ENCODE measurements at places on chromosomes 11 and 22.
A peak's percentile ranks its signal among the peaks of the same experiment; 100 is the strongest.

DNA sequence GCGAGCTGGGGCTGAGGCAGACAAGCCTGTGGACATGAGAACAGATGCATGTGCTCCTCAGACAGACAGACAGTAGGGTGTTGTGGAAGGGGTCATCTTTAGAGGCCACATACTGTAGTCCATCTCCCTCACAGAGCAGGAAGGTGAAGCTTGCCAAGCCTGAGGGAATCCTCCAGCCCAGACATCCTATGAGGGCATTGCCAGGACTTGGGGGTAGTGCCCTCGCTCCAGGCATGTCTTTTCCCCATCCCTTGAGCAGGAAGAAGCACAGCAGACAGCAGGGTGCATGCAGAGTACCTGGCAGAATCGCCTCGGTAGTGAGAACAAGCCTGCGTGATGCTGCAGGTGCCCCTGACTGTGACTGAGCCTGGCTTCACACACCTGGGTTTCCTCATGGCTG, 66.5 kb upstream of the CLDN5 start:
- no peak for DNase-seq

DNA sequence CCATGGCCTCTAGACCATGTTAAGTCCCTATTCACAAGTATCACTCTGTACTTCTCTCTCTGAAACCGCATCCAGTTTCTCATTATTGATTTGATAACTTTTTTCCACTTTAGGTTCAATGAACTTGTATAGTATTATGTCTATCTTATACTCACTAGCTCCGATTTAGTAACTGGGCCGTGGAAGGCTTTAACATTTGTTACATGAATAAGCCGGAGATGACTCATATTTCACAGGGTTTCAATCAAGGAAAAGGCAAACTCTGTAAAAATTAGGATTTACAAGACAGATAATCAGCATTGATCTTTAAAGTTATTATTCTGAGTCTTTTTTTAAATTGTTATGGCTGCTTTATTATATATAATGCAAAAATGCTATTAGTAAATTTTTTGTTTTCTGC, 662.2 kb upstream of the CNTN5 start:
- DNase-seq, result no peak

- DNase-seq, result no peak
Measured at GRCh38 chr22:50738649-50739227, 734 bp downstream of the ACR start.

- DNase-seq, result no peak
Measured at GRCh38 chr11:85481862-85482261, 145.3 kb downstream of the DLG2 start.

- DNase-seq, result peak; percentile 52
Measured at GRCh38 chr22:50498322-50498890, 9.1 kb downstream of the LMF2 start.

- peak; percentile 45 for DNase-seq
Measured at GRCh38 chr22:37260901-37261336, 16.9 kb upstream of the RAC2 start.

DNA sequence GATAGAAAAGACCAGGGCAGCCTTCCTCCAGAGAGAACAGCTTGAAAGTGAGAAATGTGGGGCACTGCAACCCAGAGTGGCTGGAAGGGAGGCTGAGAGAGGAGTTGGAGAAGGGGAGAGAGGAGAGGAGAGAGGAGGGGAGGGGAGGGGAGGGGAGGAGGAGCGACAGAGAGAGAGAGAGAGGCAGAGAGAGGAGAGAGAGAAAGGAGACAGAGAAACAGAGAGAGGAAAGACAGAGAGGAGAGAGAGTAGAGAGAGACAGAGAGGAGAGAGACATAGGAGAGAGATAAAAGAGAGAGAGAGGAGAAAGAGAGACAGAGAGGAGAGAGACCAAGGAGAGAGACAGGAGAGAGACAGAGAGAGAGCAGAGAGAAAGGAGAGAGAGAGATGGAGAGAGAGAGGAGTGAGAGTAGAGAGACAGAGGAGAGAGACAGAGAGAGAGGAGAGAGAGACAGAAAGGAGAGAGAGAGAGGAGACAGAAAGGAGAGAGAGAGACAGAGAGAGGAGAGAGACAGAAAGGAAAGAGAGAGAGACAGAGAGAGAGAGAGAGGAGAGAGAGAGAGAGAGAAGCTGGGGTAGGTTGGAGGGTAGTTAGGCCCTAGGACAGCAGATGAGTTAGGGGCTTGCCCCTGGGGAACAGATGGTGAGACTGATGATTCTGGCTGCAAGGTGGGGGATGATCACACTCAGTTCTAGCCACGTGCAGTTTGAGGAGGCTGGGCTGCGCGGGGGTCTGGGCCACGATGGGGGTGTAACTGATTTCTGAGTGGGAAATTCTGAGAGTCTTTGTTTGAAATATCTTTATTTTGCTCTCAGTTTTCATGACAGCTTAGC, 8.5 kb upstream of the SCYL1 start:
- no peak for DNase-seq

DNA sequence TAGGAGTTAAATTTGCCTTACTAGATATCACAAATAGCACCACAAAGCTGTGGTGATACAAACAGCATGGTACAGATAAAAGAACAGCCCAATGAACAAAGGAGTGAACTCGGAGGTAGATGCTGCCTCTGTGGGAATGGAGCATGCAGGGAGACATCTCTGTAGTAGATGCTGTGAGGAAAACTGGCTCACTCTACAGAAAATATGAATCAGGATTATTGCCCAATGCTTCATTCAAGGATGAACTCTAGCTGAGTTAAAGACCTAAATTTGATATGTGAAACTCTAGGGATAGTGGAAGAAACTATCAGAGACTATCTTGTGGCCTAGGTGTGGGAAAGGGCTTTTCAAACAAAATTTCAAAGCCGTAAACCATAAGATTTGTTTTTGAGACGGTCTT, 15.3 kb upstream of the CAPN5 start:
- DNase-seq, result no peak

- DNase-seq, result no peak
Measured at GRCh38 chr11:126544108-126545056, 188.9 kb downstream of the ST3GAL4 start.

- DNase-seq, result no peak
Measured at GRCh38 chr11:46930089-46930488, 6.5 kb upstream of the CSTPP1 start.

DNA sequence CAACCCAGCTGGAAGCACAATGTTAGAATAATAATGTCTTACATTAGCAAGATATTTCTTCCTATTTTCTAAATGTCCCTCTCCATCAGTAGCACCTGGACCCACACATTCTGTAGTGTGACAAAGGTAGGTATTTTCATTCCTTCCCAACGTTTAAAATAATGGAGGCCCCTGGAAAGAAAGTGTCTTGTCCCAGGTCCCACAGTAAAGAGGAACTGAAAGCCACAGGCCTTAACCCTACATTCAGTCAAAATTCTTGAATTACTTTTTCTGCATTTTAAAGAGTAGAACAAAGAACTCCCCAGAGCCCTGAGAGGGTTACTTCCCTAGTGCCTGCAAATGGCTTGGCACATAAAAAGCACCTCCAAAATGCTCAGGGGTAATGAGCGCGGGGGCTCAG, 26.3 kb downstream of the OPCML start:
- DNase-seq, result no peak

- no peak for DNase-seq
Measured at GRCh38 chr22:49692499-49693225, 135.0 kb downstream of the BRD1 start.

GRCh38 chr22:47129902-47130635, 367.6 kb downstream of the TBC1D22A start:
- no peak for DNase-seq

GRCh38 chr11:72848846-72849466, 34.7 kb downstream of the ATG16L2 start:
- no peak for DNase-seq

DNA sequence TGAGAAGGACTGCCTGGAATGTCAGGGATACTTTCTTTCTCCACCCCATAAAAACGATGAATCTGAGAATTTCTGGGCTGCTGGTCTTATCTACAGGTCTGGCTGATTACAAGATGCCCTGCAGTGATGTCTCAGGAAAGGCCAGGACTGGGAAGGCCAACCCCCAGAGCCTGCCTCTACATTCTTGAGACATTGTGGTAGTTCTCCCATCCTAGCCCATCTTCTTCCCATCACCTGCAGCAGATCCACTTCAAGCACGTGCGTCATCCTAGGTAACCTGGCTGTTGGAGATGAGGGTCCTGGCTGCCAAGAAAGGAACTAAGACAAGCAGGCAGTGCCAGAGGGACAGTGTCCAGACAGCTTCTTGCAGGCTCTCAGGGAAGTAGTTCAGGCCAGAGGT, 44.1 kb upstream of the E2F8 start:
- DNase-seq, result no peak

DNA sequence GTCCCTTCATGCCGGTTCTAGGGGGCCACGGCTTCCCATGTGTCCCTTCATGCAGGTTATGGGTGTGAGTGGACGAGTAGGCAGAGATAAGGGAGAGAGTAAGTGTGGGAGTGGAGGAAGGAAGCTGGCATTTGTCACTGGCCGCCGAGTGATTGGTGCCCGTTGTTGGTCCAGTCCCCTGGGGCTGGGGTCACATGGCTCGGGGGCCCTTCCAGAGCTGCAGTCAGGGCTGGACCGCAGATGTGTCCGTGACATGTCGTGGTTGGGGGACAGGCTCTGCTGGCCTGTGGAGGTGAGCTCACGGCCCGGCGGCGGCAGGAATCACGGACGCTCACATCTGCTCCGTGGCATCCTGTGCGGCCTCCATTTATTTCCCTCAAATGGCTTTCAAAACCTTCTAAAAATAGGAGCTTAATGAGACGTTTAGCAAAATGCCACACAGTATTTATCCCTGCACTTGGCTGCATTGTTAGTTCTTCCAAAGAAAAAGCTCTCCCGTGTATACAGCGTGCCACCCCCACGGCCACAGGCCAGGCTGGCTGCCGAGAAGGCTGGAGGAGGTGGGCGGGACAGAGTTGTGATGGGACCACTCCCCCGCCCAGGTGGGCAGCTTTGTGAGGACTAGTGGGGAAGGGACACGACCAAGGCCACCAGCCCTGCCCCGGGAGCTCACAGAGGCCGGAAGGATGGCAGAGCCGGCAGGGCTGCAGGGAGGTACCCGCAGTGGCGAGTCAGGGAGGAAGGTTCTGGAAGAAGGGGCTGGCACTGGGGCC, 386.7 kb downstream of the TBC1D22A start:
- DNase-seq, result no peak

DNA sequence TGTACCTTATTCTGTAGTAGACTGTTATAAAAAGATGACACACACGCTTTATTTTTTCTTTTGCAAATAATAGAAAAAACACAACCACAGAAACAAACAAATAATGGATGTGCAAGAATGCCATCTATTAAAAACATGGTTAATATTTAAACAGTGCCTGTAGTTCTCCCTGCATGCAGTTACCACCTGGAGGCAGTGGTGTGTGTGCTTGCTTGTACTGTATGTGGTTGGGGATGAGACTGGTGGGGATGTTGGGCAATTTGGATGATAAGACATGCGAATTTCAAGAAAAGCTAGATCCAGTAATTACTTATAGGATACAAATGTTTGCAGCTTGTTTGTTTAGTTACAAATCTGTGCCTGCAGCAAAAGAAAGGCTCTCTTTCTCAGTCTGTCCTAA, 3.6 kb downstream of the C11orf87 start:
- DNase-seq, result no peak
